DND-41 (cell line): ENCODE measurements at places on chromosomes 4 and X.

- DNase-seq = no peak
Observed at GRCh38 chr4:132195176-132195575, 953.9 kb upstream of the PCDH10 start.

DNA sequence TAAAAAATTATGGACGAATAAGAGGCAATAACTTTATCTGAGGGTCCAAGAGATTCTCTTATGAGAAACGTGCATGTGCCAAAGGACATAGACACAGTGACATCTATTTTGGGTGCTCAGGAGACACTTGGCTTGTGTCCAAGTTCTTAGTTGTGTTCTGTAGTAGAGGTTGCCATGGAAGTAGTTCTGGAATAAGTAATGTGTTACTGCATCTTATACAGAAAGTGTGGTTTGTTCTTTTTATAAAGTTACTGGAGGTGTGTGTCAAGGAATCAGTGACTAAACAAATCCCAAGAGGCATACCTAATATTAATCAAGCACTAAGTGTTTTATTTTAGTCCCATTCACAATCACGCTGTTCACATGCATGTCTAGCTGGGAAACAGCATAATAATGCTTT is 305.7 kb downstream of the ARHGAP24 start:
- no peak for DNase-seq

- no peak for DNase-seq
Observed at GRCh38 chr4:81914623-81915022, 442.9 kb upstream of the RASGEF1B start.

DNA sequence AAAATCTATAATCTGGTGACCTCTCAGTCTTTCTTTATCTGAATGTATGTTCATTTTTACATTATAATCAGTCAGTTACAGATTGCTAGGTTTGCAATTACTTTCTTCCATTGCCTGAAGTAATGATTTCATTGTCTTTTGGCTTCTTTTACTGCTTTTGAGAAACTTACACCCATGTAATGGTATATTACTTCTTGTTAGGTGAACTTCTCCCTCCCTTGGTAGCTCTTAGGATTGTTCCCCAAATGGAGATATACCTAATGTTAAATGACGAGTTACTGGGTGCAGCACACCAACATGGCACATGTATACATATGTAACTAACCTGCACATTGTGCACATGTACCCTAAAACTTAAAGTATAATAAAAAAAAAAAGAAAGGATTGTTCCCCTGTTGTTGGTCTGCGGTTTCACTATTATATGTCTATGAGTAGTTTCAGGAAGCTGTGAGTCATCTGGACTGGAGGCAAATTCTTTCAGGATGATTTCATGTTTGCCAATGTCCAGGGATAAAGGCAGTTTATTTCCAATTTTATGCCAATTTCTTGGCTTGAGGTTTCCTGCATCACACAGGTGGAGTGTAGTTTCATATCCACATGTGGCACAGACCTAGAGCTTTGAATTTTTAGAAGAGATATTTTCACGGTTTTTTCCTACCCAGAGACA is 21.8 kb downstream of the SPANXC start:
- DNase-seq = no peak

- DNase-seq = no peak
Observed at GRCh38 chr4:76894537-76895255, 3.2 kb downstream of the SOWAHB start.

GRCh38 chrX:119391279-119391678 is 7.9 kb upstream of the SLC25A43 start:
- DNase-seq = no peak

- DNase-seq = no peak
Observed at GRCh38 chrX:16852617-16853179, 17.5 kb downstream of the RBBP7 start.

- DNase-seq = no peak
Observed at GRCh38 chr4:76654791-76655190, 219.8 kb downstream of the SHROOM3 start.

DNA sequence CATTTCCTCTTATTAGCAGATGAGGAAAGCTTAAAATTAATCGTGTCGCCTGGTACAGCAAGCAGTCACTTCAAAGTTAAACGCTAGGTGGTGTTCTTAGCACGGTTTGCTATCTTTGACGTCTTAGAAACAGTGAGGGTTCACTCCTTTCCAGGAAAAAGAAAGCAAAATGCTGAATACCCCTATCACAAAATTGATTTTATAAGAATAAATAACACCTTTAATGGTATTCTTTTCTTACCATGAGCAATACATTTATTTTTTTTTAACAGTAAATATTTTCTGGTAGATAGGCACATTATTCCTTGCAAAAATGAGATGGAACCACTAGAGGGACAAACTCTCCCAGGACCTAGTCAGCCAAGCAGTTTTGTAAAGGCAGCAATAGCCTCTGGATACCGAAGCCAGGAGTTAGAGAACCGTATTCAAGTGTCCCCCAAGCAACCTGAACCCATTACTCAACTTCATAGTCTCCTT is 153.9 kb downstream of the KDR start:
- peak; percentile 7 for DNase-seq

DNA sequence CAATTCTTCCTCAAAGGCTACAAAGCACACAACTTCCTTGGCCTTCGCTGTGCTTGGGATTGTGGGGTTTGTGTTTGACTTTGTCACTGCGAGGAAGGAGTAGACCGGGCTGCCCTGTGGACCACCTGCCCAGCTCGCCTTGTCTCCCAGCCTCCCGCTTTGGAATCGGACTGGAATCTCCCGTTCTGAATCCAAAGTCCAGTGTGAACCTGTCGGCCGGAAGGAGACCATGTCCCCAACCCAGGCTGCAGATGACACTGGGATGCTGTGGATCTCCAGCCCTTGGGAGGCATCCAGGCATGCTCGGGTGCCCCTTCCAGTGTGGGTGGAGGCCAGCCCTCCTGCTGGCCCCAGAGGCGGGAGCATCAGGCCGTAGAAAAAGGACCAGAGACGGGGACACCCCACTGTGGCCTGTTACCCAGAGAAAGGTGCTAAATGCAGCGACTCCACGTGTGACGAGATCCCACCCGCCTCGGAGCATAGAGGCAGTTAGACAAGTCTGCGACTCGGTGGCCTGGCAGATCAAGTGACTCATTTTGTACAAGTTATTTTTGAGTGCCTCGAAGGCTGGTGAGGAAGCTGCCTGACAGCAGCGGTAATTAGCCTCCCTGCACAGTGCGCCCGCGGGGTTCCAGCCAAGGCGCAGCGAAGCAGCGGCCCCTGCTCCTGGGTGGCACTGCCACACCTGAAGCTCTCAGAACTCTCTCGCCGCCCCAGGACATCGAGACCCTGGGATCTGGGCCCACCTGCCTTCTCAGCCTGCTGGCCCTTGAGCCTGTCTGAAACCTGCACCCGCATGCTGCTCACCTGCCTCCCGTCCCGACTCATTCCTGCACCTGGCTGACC is 57.5 kb downstream of the ADRA2C start:
- no peak for DNase-seq

- no peak for DNase-seq
Observed at GRCh38 chrX:11424903-11425674, 131.9 kb downstream of the AMELX start.

DNA sequence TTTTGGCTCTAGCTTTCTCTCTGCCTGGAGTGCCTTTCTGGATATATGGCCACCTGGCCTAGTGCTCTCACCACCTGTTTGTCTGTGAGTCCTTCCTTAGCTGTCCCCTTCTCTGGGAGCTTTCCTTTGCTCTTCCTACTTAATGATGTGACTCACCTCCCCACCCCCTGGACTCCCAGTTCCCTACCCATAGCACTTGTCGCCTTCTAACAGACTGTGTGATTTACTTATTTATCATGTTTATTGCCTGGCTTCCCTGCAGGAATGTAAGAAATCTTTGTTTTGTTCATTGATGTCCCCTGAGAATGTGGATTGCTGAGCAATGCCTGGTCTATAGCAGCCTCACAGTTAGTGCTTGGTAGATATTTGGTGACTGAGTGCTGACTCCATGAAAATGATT is 18.9 kb downstream of the ADD1 start:
- no peak for DNase-seq
